ENCODE measurements at places on chromosomes 13 and 19.

GRCh38 chr19:49020931-49021895, 2.9 kb downstream of the CGB3 start:
- DNase-seq, result no peak

GRCh38 chr13:34263681-34264080, 445.7 kb downstream of the RFC3 start:
- no peak for DNase-seq

DNA sequence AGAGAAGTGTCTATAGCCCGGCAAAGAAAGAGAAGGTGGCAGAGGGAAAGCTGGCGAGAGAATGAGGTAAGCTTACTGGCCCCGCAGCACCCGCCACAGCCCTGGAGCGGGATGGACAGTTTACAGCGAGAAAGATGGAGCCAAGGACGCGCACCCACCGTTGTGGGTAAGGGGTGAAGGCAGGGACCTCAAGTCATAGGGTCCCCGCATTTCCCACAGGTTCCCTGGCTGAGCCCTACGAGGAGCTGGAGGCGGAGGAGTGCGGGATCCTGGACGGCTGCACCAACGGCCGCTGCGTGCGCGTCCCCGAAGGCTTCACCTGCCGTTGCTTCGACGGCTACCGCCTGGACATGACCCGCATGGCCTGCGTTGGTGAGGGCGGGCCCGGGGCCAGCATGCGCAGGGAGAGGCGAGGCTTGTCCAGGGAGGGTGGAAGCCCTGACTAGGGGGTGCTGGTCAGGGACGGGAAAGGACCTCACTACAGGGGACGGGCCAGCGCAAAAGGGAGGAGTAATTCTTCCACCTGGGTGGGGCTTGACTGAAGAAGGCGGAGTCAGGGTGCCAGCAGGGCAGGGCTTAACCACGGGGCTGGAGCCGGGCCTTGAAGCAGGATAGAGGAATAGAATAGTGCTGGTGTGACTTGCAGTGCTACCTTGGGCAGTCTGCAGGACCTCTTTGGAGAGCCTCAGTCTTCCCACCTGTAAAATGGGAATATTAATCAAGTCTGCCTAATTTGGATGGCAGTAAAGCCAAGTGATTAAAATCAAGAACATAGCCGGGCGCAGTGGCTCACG, 26.5 kb downstream of the LTBP4 start:
- DNase-seq, result no peak

DNA sequence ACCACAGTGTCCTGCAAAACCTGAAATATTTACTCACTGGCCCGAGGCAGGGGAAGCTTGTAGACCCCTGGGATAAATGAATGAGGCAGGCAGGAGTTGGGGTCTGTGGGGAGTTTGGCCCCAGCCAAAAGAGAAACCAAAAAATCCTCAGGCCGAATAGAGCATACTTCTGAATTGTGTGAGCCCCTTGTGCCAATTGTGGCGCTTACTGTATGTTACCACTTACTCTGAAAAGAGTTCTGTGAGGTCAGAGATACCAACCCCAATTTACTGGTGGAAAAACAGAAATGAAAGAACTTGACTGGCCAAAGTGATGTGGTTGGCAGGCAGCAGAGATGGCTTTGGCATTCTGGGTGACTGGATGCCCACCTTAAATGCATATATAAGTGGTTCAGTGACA, 6.9 kb downstream of the CARM1 start:
- no peak for DNase-seq

DNA sequence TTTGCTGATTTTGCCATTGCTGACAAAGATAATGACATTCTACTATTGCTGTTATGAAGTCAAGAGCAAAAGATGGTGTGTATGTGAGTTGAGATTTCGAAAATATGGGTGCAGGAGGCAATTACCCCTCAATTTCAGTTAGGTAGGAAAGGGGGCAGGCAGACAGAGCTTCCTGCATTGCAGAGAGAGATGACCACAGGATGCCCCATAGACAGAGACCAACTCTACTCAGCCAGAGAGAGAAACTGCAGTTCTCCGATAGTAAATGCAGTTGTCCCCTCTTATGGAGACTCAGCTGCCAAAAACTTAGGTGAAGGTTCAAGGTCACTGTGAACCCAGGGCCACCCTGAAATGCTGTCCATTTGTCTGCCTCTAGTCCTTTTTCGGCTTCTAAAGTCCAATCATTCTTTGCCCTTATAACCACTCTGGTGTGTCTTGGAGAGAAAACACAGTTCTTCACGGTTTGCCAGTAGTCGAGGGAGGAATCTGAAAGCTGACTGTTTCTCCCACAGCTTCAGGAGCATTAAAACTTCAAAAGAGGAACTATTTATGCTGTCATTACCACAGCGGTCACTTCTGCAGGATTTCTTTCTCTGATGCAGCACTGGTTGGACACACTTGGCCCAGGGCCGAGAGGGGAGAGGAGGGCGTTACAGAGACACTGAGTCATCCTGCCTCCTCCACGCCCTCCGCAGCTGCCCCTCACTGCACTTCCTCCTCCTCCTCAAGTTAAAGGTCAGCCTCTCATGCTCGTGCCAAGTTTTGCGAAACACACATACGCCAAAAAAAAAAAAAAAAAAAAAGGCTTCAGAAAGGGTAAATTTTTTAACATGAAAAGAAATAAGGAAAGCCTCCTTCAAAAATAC, 264.3 kb downstream of the FOXO1 start:
- DNase-seq, result peak; percentile 93

- no peak for DNase-seq
These were observed 12.7 kb upstream of the TNFSF14 start for GRCh38 chr19:6682607-6683128.

- no peak for DNase-seq
These were observed 7.5 kb upstream of the MPV17L2 start for GRCh38 chr19:18185538-18185937.

- DNase-seq, result no peak
These were observed 1525.4 kb downstream of the SLITRK1 start for GRCh38 chr13:82356667-82357410.

DNA sequence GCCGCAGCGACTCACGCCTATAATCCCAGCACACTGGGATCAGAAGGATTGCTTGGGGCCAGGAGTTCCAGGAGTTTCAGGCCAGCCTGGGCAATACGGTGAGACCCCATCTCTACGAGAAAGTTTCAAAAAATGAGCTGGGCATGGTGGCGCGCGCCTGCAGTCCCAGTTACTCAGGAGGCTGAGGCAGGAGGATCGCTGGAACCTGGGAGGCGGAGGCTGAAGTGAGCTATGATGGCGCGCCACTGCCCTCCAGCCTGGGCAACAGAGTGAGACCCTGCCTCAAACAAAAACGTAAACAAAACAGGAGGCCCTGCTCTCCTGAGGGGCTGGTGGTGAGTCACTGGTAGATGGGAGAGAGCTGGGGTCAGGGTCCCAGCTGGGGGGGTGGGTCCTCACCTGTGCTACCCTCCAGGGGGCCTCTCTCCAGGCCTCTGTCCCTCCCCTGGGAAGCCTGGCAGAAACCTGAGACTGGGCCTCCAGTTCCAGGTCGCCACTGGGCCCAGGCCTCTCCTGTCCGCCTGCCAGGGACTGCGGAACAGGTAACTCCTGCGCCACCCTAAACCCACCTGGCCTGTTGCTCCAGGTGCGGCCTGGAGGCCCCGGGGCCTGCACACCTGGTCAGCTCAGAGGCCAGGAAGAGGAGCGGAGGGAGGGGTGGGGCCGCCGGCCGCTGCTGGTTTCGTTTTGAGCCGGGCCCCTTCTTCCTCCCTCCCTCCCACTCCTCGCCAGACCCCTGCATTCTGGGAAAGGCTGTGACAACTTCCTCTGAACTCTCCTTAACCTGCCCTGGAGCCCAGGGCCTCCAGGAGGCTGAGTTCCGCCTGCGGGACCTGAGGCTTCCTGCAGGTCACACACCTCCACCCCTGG, 17.2 kb upstream of the ZBTB7A start:
- no peak for DNase-seq

DNA sequence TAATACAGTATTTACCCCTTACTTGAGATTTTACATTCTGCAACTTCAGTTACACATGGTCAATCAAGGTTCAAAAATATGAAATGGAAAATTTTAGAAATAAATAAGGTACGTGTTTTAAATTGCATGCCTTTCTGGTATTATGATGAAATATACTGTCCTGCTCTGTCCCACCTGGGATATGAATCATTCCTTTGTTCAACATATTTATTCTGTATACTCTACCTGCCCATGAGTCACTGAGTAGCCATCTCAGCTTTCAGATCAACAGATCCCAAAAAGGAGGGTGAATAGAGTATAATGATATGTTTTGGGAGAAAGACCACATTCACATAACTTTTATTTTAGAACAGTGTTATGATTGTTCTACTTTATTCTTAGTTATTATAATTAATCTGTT, 37.8 kb downstream of the STOML3 start:
- DNase-seq, result no peak

GRCh38 chr13:36000028-36000427, 131.2 kb downstream of the DCLK1 start:
- DNase-seq, result no peak

GRCh38 chr13:109274188-109274821, 512.1 kb downstream of the IRS2 start:
- DNase-seq, result peak; percentile 24

DNA sequence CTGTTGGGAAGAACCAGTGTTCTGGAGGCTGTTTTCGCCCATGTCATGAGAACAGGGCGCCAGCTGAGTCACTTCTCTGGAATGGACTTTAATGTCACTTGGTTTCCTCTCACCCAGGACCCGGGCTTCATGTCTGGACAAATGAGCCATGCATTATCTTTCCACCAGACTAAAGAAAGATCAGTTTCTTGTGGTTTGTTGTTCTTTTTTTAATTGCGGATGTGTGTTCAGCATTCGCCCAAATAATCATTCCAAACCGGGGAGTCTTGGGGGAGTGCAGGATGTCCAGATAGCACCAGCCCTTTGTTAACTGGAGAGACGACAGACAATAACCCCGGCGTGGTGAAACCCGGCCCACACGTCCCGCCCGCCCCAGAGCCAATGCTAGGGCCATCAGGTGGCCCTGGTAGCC, 102.5 kb downstream of the COL4A2 start:
- peak; percentile 91 for DNase-seq

DNA sequence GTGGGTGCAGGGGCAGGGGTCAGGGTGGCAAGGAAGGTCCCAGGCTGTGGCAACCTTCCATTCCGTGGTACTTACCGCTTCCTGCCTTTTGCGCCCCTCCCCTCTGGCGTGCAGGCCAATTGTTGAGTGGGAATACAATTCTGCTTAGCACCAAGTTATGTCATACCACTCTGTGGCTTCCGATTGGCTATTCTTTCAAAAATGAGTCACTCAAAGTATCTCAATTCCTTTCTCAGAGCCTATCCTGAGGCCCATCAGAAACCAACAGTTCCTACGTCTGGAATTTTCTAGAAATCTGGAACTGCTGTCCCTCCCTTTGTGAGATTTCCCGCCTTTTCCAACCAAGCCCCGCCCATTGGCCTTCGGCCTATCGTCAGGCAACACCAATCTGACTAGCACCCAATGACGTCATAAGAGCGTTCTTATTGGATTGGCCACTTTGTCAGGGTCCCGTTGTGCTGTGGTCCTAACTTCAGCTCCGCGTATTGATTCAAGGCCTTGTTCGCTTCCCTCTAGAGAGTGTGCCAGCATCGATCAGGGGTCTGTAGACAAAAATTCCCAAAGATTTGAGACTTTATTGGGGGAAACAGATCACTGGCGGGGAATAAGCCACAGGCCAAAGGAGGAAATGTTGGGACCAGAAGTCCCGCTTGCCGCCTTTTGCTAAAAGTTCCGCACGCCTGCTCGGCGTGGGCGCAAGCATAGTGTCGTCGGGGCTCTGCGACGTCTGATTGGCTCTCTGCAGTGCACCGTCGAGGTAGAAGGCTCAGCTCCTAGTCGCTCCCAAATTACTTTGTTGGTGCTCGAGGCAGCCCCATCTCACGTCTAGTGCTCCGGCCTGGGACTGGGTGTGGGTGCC, 11.7 kb downstream of the NTN5 start:
- peak; percentile 96 for DNase-seq

- DNase-seq, result no peak
These were observed 35.6 kb downstream of the TNFRSF19 start for GRCh38 chr13:23605831-23606230.

GRCh38 chr13:21413013-21413412, 46.1 kb downstream of the ZDHHC20 start:
- peak; percentile 14 for DNase-seq

DNA sequence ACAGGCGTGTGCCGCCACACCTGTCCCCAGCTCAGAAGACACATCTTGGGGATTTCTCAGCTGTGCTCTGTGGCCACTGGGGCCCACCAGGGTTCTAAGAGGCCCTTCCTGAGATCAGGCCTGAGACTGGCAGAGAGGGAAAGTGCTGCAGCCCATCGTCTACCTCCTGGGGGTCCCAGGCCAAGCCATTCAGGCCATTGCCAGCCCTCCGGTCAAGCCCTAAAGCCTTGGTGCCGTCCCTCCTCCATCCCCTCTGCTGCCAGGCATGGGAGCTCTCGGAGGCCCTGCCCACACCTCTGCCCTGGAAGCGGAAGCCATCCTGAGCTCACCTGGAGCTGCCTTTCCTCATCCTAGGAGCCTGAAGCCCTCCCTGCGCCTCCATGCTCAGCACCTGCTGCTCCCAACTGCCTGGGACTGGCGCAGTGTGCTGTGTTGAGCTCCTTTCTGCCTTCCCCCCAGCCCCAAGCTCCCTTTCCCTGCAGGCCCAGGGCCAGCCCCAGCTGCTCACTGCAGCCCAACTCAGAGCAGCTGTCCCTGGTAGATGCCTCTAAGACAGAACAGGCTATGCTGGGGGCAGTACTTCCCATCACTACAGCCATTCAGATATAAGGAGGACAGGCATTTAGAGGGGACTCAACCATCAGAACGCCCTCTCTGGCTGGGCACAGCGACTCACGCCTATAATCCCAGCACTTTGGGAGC, 2.9 kb downstream of the SLC7A9 start:
- DNase-seq, result no peak

GRCh38 chr19:39372941-39373340, 18.0 kb downstream of the PAF1 start:
- DNase-seq, result no peak

DNA sequence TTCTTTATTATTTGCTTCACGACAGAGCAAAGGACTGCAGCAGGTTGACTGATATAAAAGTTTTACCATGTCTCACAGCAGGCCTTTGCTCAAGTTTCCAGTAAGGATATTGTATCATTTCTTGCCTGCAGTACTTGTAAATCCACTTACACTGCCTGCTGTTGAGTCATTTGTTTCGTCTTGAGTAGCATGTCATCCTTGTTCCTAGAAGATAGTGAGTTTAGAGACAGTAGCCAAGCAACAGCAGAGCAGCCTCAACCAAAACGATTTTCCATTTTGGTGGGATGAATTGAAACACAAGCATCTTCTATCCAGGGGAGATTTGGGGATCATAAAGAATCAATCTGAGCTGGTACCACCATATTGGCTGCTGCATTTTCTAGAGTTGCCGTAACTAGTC, 24.0 kb upstream of the ALOX5AP start:
- no peak for DNase-seq

All from endothelial cell of umbilical vein (primary cell).